Fibroblast of skin of abdomen (primary cell): ENCODE measurements at places on chromosomes 16 and 17.
A peak's percentile ranks its signal among the peaks of the same experiment; 100 is the strongest.

DNA sequence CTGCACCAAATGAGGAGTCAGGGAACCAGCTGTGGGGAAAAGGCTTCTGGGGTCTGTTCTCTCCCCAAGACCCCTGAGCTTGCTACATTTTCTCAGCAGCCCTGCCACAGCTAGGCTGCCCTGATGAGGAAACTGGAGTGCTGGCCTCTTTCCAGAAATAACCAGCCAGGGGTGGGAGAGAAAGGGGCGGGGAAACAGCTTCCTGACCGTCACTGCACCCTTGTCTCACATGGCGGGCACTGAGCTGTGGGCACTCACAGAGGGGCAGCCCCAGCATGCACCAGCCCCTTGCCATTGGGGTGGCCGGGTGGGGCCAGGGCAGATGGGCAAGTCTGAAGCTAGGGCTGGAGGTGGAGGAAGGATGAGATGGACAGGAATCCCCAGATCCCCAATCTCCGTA lies 2.9 kb downstream of the SRL start:
- no peak for DNase-seq

DNA sequence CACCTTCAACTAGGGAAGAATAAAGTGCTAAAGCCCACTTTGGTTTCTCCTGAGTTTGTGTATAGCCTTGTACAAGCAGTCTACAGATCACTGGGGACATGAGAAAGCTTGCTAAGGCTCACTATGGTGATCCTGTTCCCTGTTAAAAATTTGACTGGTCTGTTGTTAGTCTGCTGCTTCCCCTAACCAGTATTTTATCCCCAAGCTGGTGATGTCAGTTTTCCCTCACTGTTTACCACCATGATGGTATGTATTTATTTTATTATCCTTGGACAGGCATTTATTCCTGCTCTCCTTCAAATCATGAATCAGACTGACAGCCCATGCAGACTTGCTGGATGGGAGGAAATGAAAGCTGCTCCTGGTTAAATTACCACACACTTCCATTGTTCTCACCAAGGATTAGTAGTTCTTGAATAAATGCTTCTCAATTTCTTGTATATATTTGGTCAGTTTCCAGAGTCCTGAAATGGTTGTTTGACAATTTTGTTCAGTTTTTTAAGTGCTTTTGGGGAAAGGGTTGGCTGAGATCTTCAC lies 99.6 kb downstream of the CA4 start:
- peak; percentile 14 for DNase-seq

GRCh38 chr17:6099492-6099891 lies 29.3 kb downstream of the WSCD1 start:
- no peak for DNase-seq

- DNase-seq = peak; percentile 70
These were observed 54.0 kb downstream of the MRM3 start for GRCh38 chr17:836151-836550.

DNA sequence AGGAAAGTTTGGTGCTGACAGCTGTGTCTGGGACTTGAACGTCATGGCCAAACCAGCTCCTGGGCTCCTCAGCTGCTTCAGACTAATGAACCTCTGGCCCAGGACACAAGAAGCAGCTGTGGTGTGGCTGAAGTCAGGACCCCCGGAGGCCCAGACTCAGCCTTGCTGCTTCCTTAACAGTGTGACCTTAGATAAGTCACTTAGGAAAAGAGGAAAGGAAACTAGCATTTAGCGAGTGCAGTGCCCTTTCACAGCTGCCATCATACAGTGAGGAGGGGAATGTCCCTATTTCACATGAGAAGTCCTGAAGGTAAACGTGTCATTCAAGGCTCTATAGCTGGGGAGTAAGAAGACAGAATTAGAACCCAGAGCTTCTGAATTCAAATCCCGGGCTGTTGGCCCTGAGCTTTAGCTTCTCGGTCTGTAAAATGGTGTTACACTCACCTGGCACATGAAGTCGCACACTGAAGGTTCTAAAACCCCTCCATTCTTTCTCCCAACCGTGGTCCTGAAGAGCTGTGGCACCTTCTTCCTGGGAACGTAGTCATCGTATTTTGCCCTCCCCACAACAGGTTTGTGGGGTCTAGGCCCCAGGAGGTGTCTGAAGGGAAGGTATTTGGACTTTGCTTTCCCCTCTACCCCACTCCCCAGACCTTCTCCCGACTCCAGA lies 910 bp upstream of the RAMP2 start:
- no peak for DNase-seq

- no peak for DNase-seq
These were observed 18.0 kb upstream of the CEP20 start for GRCh38 chr16:15906439-15906838.

DNA sequence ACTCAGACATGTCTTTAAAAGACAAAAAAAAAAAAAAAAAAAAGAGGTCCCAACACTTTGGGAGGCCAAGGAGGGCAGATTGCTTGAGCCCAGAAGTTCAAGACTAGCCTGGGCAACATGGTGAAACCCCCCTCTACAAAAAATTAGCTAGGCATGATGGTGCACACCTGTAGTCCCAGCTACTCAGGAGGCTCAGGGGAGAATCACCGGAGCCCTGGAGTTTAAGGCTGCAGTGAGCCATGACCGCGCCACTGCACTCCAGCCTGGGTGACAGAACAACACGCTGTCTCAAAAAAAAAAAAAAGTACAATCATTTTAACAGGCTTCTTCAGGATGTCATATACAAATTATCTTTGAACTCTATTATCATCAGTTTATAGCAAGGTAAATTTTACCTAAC lies 22.0 kb downstream of the C16orf87 start:
- DNase-seq = no peak

DNA sequence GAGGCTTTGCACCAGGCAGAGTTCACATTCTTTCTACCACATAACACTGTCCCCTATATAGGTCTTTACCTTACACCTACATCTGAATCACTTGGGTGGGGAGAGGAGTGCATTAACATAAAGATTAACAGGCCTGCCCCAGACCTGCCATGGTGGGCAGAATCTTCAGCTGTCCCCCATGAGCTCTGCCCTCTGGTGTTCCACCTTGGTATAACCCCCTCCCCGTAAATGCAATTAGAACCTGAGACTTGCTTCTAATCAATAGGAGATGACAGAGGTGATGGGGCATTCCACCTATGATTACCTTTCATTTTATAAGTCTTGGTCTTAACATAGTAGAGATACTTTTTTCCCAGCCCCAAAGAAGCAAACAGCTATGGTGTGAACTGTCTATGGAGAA lies 20.4 kb upstream of the GRIN2A start:
- DNase-seq = no peak

DNA sequence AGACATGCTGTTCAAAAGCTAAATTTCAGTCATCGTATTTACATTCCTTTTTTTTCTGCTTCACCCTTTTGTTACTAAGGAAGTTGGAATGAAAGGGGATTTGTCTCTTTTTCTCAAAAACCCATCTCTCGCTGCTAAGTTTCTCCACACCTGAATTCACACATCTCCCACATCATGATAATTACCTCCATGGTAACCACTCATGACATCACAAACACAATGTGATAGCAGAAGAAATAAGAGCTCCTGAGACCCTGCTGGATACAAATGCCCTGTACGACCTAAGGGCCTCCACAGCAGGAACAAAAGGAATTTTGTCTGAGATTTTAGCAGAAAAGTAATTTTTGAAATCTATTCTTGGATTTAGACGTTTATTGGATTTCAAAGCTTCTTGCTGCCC lies 82.6 kb upstream of the GNAO1 start:
- DNase-seq = no peak

DNA sequence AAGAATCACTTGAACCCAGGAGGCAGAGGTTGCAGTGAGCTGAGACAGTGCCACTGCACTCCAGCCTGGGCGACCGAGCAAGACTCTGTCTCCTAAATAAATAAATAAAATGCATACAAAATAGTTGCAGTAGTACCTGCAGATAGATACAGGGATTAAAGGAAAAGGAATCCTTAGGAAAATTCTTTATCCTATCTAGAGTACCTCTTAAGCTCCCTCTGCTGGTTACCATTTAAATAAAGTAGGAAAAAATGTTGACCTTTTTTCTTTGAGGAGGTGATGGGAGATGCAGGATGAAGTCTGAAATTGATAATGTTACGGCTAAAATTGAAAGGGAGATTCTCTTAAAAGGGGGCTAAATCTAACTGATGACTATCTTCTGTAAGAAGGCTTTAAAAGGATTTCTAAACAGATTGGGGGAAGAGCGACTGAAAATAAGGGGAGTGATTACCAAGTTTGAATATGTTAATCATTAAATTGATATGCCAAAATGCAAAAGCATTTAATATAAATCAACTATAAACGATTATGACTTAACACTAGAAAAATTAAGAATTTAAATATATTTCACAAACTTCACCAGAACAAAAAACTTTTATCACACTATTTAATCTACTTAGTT lies 29.4 kb downstream of the C16orf87 start:
- DNase-seq = peak; percentile 6

DNA sequence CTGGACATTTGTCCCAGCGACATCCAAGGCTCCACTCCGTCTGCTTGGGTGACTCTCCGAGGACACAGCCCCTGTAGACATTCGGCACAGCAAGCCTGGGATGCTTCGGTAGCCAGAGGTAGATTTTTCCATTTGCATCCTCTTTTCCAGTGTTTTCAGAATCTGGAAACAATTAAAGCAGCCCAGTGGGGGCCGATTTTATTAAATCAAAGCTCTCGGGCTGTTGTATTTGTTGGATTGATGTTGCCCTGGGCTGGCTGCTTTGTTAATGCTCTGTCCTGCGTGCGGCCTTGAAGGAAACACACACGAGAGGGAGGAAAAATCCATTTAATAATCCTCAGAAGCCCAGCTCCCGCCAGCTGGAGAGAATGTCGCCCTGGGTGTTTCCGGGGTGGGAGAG lies 158.1 kb upstream of the CIBAR2 start:
- DNase-seq = peak; percentile 66

- DNase-seq = peak; percentile 25
These were observed 138.0 kb downstream of the NLK start for GRCh38 chr17:28180449-28180848.

DNA sequence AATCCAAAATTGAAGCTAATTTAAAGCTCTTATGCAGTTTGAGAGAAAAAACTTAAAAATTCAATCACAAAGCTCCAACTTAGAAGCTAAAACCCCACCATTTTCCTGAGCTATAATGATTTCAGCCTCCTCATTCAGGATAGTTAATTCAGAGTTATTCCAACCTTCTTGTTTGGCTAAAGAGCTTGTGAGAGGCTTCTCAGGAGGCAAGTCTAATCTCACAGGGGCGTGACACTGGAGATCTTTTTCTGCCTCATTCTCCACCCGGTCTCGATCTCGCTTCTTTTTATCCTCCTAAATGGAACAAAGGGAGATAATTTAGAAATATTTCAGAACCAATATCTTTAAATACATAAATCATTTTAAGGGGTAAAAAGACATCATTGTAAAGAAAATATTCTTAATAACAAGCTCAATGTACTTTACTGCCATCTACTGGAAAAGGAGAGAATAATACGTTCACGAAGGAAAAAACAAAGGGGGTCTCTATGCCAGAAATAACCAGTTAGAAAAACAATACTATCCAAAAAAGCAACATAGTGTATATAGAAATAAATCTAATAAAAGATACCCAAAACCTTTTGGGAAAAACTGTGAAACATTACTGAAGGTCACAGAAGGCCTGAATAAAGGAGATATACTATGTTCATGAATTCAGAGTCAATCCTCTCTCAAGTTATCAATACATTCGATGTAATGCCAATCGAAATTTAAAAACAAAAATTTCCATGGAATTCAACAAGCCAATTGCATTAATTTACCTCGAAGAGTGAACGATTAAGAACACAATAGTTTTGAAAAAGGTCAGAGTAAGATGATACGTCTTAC lies 13.9 kb downstream of the BRD7 start:
- no peak for DNase-seq

GRCh38 chr16:29767062-29767461 lies 11.0 kb upstream of the ZG16 start:
- no peak for DNase-seq

GRCh38 chr17:5118219-5118618 lies 2.4 kb downstream of the USP6 start:
- DNase-seq = no peak

DNA sequence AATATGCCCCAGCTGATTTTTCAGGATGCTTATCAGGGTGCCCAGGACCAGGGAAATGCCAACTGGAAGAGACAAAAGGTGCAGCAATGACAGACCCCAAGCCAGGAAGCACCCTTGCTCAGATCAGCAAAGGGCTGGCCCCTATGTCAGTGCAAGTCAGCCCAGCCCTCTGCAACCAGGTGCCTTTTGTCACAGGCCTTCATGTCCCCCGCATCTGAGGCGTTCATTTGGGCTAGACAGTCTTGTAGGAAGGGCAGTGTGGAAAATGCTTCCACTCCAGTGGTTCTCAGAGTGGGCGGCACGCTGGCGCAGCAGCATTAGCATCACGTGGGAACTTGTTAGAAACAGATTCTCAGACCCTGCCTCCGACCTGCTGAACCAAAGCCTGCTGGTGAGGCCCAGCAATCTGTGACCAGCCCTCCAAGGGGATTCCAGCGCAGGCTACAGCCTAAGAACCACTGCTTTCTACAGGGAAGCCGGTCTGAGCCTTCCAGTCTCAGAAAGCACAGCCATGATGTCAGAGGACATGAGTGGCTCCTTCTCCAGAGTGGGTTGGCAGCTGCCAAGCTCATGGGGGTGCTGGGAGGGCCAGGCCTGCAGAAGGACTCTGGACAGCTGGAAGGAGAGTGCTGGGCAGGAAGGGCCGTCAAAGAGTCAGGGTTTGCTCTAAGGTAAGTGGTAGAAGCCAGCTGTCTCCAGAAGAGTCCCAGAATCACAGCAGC lies 13.1 kb downstream of the SLC47A2 start:
- no peak for DNase-seq

GRCh38 chr16:55203570-55203969 lies 120.4 kb upstream of the IRX6 start:
- DNase-seq = no peak

GRCh38 chr17:81566461-81567126 lies 14.4 kb upstream of the FAAP100 start:
- peak; percentile 100 for DNase-seq

DNA sequence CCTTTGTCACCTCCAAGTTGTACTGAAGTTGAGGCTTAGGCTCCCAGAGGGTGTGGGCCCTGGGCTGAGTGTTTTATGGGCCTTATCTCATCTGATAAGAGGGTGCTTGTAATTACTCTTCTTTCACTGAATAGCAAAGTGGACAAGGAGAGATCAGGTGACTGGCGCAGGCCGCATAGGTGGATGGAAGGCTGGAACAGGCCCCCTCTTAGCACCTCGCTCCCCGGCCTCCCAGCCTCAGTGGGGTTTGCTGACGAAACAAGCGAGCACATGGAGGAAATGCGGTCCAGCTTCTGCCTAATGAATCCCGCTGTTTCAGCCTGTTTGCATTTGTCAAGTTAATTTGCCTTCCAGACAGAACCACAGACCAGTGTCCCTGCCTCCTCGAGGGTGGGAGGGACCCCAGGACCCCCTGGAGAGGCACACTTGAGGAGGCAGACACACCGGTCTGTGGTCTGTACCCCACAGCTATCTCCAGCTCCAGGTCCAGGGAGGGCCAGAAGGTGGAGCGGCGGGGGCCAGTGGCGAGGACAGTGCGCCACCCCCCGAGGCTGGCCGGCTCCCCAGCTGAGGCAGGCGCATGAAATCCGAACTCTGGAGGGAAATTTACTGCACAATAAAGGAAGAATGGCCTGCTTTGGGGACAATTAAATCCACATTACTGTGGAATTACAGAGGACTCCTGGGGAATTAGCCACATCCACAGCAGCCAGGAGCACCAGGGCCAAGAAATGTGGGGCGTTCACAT lies 123.4 kb downstream of the NTN1 start:
- DNase-seq = peak; percentile 24
